ENCODE measurements at places on chromosomes 2 and 18. TPM values are rescaled to one million over a fixed set of nuclear protein-coding genes. Genes with fewer than 3 reads are reported as not detected.

DNA sequence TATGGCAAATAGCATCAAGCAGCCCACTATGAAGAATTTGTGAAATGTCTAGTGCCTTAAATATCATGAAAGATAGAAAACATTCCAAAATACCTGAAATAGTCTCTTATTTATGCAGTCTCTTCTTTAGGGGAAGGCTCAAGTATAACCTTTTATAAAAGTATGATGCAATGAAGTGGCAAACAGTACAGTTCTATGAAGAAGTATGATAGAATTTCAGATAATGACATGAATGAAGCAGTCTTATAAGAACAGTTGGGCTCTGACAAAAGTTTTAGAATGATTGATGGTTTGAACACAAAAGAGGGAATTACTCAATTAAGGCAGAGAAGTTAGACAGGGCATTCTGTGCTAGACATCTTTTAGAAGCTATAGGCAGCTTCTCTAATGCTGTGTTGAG lies 1791.8 kb upstream of the PIK3C3 start:
- no peak for DNase-seq

DNA sequence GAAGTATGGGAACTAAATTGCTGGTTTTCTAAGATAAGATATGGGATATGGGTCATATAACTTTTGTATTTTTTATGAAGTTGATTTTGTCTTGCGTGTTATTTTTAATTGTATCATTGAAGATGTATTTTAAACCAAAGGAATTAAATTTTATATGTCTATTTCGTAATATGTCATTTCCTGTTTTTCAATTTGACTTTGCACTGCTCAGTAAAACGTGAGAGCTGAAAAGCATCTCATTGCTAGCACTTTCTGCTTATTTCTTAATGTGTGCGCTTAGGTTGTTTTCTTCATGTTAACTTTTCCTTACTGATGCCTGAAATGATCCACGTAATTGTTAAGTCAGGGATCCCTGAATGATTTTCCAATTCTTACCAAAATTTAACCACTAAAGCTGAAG lies 41.2 kb upstream of the KLF11 start:
- DNase-seq, result no peak

DNA sequence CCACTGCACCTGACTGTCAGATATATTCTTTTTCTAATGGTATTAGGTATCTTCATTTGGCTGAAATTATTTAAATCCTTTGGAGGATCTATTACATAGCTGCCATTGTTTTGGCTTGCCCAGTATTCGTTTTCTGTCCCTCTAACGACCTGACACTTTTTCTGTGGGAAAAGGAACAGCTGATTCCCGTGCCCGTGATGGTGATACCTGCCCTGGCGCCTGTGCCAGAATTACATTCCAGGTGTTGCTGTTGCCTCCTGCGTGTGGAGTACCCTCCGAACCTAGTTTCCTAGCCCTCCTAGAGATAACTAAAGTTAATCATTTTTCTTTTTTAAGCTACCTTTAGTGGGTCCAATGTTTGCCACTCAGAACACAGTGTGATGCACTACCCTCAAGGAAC lies 14.0 kb downstream of the HOXD1 start:
- DNase-seq, result no peak

Gene TNFRSF11A
- total RNA-seq, result 3.4 TPM

DNA sequence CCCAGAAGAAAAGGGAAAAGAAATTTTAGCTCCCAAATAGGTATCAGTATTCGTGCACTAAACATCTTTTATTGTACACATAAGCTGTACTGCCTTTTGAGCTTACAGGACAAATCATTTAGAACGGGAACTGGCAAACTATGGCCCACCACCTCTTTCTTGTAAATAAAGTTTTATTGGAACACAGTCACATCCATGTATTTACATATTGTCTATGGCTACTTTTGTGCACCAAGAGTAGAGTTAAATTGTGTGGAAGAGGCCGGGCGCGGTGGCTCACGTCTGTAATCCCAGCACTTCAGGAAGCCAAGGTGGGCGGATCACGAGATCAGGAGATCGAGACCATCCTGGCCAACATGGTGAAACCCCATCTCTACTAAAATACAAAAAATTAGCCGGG lies 5.7 kb downstream of the TM4SF20 start:
- no peak for DNase-seq
